Activated CD4-positive, alpha-beta memory T cell treated with anti-CD3 and anti-CD28 coated beads for 36 hours (primary cell): ENCODE measurements at places on chromosomes 2 and 18. TPM values are rescaled to one million over a fixed set of nuclear protein-coding genes. Genes with fewer than 3 reads are reported as not detected.

The AMER3 gene
- total RNA-seq, result not detected

The TUBB6 gene
- 6.7 TPM for total RNA-seq

The TMEM163 gene
- total RNA-seq, result 0.12 TPM

The TCF23 gene
- not detected for total RNA-seq

The PAPOLG gene
- 14.4 TPM for total RNA-seq

The LBX2 gene
- total RNA-seq, result 0.52 TPM

The RAB6C gene
- not detected for total RNA-seq

The DPP4 gene
- total RNA-seq, result 29.9 TPM

The DCAF17 gene
- 14.7 TPM for total RNA-seq

The FAM161A gene
- 5.5 TPM for total RNA-seq

The TEX51 gene
- not detected for total RNA-seq
